Stimulated activated CD4-positive, alpha-beta T cell treated with anti-CD3 and anti-CD28 coated beads, Interleukin-12 subunit alpha, Interleukin-12 subunit beta, amount 100 ng/mL, for 48 hours (primary cell): ENCODE measurements at places on chromosomes 1 and 21.

DNA sequence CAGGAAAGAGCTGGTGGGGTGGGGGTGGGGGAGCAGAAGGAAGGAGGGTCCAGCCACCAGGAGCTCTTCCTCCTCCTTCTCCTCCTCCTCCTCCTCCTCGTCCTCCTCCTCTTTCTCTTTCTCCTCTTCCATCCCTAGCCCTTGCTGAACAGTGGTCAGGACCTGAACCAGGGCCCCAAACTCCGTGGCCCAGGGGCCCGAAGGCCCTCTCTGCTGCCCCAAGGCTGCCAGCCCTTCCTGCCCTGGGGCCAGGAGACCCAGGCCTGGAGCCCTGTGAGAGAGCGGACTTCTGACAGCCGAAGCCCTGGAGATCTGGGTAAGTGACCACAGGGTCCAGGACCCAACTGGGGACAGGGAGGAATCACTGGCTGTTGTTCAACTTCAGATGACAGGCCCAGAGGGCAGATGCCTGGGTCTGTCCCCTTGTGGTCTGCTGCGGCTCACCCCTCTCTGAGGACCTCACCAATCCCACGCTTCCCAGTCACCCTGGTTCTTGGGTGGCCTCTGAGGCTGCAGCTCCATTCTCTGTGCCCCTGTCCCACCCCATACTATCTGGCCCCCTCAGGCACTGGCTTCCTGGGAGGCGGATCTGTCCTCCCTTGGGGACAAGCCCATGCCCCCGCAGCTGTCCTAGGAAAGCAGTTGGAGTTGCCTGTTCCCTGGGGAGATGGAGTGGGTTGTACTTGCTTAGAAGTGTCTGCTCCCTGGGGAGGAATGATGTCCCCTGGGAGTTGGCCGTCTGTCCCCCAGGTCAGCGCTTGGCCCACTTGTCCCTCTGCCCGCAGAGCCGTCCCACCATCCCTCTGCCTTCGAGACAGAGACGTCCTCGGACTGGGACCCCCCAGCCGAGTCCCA, 51.8 kb downstream of the VWA5B1 start:
- no peak for DNase-seq

- no peak for DNase-seq
Measured at GRCh38 chr1:167878372-167879160, 35.4 kb downstream of the ADCY10 start.

DNA sequence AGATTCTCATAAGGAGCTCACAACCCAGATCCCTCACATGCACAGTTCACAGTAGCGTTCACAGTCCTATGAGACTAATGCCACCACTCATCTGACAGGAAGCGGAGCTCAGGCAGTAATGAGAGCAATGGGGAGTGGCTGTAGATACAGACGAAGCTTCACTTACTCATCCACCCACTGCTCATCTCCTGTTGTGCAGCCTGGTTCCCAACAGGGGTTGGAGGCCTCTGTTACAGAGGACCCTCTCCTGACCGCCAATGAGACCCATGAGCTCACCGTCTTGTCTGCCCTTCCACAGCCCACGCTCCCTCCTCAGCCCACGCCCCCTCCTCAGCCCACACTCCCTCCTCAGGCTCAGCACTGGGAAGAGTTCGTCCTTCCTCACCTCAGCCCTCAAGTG, 39.6 kb downstream of the RSPH1 start:
- DNase-seq = peak; percentile 48

- DNase-seq = no peak
Measured at GRCh38 chr1:184030433-184031091, 7.0 kb downstream of the COLGALT2 start.

DNA sequence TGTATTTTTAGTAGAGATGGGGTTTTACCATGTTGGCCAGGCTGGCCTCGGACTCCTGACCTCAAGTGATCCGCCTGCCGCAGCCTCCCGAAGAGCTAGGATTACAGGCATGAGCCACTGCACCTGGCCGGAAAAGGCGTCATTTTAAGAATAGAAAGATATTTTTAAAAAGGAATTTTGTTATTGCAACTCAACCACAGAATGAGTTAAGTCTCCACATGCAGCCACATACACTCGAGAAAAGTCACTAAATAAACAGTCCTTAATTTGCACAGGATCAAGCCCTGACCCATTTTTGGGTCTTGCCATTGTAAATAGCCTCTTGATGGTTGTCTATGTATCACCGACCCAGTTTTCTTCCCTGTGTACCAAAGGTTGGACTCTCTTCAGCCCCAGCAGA, 85.5 kb downstream of the FBXO2 start:
- no peak for DNase-seq
